MG63 (cell line): ENCODE measurements at places on chromosomes 2 and 18. TPM values are rescaled to one million over a fixed set of nuclear protein-coding genes. Genes with fewer than 3 reads are reported as not detected.

DNA sequence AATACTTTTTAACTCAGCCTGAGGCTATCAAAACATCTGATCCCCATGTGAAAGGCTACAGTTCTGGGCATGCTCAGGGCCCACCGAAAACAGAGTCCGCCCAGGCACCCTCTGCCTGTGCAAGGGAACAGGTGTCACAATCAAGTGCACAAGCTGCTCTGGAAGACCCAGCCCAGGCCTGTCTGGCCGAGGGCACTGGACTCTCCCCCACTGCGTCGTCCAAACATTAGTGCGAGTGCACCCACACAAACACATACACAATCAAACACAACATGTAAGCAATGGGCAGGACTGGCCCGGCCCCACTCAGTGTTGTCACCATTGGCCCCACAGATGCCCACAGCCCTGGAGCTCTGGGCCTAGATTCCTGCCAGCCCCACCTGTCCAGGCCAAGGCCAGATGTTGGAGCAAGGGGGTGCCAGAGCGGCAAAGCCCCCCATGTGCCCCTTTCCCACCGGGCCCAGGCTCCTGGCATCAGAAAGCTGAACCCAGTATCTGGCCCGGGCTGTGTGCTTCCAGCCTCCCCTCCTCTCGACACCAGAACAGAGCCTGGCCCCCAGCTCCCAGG, 617 bp upstream of the ALPG start:
- DNase-seq = no peak

GRCh38 chr18:33181016-33181415, 259.5 kb downstream of the CCDC178 start:
- no peak for DNase-seq

- no peak for DNase-seq
These were observed 192.9 kb upstream of the NRXN1 start for GRCh38 chr2:51224790-51225189.

Gene ABCA12
- total RNA-seq = not detected in 2 replicates

Gene WDR7
- 4.0 and 5.8 TPM in 2 replicates for total RNA-seq

Gene TLX2
- 0.07 and 1.2 TPM in 2 replicates for total RNA-seq

DNA sequence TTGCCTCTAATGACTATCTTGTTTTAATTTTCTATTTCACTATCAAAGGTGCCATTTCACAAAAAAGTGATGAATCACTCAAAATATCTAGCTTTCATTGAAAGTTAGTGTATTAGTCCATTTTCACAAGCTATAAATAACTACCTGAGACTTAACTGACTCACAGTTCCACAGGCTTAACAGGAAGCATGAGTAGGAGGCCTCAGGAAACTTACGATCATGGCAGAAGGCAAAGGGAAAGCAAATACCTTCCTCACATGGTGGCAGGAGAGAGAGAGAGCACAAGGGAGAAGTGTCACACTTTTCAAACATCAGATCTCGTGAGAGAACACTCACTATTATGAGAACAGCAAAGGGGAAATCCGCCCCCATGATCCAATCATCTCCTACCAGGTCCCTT, 1220.4 kb upstream of the ZEB2 start:
- DNase-seq = no peak

DNA sequence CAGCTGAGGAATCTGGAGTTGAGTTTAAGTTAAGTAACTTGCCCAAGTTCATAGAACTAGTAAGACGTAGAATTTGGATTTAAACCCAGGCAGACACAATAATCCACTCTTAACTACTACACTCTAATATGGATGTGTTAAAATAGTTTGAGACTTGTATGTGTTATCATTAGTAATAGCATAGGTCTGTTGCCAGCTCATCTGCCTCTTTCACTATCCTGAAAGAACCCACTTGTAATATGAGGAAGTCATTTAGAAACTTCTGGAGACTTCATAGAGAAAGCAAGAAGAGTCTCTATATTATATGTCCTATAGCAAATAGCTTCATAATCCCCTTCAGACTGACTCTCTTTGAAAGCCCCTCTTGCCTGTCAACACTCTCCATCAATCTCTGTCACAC, 43.0 kb upstream of the ACADL start:
- DNase-seq = no peak

DNA sequence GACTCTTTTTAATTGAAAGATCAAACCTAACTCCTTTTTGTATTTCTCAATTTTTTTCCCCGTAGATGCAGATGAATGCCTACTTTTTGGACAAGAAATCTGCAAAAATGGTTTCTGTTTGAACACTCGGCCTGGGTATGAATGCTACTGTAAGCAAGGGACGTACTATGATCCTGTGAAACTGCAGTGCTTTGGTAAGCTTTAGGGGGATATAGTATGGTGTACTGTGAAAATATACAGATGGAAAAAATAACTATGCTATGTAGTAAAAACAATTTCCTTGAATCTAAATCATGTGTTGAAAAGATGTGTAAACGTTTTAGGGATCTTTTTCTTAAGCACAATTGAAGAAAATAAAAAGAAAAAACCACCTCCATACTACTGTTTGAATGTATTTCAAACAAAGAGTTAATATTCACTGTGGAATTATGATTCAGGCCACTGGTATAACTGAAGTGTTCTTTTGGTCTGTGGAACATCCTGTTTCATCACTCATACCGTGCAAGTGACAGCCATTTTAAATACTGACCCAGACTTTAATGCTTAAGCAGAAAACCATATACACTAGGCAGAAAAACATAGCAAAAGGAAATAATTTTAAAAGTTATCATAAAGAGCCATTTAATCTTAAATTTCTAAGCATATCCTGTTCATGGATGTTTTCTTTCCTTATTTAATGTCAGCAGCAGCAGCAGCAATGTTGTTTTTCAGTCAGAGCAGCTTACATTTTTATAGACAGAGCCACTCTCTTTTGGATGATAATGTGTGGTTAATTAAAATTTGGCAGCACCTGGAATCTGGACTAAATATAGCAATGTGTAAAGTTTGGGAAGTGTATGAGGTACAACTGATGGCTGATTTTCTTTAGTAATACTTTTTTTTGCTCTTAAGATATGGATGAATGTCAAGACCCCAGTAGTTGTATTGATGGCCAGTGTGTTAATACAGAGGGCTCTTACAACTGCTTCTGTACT, 112.8 kb upstream of the RASGRP3 start:
- no peak for DNase-seq

DNA sequence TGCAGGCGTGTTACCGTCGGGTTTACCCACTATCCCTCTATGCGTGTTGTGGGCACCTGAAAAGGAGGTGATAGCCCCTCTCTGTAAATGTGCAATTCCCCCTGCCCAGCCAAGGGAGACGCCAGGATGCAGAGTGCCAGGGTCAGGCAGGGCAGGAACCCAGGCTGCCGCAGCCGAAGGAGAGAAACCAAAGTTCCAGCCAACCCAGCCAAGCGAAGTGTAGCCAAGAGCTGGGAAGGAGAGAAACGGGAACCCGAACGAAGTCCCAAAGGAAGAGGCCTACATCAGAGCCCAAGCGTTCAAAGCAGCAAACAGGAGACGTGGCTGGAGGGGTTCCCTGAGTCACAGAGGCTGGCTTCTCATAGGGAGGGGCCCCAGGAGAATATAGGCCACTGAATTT, 24.2 kb upstream of the SPR start:
- DNase-seq = no peak

GRCh38 chr18:30889519-30890301, 152.8 kb downstream of the DSC3 start:
- no peak for DNase-seq

DNA sequence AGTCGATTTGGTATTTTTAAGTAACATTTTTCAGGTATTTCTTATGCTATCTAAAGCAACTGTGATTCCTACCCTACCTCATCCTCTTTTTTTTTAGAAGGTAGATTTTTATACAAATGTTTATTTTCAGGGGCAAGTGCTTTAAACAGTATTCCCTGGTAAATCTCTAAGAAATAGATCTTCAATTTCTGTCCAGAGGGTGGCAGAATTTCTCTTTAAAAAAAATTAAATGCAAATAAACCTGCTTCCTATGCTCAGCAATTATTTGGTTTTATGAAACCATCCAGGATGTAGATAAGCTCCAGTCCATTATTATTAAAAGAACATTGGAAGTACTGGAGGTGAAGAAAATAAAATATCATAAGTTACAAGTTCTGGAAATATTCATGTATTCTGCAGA, 191.9 kb downstream of the MYO3B start:
- no peak for DNase-seq

Gene GKN2
- total RNA-seq = not detected in 2 replicates

GRCh38 chr2:60046529-60046928, 506.9 kb downstream of the BCL11A start:
- no peak for DNase-seq

- DNase-seq = no peak
These were observed 511.7 kb upstream of the CNTNAP5 start for GRCh38 chr2:123513351-123513750.

- DNase-seq = no peak
These were observed 280.8 kb upstream of the NRP2 start for GRCh38 chr2:205401511-205401910.

Gene MAP3K2
- total RNA-seq = 10.6 and 32.9 TPM in 2 replicates

Gene SLC30A3
- not detected in 2 replicates for total RNA-seq

DNA sequence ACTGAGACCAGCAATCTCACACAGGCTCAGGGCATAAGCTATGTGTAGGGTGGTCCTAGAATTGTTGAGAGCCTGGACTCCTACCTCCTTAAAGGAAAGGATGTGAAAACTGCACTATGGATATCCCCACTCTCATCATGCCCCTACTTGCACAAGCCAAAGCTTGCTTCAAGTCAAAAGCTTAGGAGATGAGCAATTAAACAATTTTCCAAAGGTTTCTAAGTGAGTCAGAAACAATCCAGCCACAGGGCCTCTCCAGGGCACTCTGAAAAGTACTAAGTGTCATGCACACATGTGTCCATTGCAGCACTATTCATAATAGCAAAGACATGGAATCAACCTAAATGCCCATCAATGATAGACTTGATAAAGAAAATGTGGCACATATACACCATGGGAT, 215.4 kb downstream of the AFF3 start:
- no peak for DNase-seq

- DNase-seq = no peak
These were observed 1.3 kb downstream of the KCMF1 start for GRCh38 chr2:84972207-84972783.

Gene GRHL1
- 0.46 TPM in 1 of 2 replicates, not detected in the other for total RNA-seq

GRCh38 chr2:105522645-105523044, 123.8 kb upstream of the FHL2 start:
- no peak for DNase-seq

GRCh38 chr2:82675186-82675585, 1783.9 kb downstream of the SUCLG1 start:
- DNase-seq = no peak

DNA sequence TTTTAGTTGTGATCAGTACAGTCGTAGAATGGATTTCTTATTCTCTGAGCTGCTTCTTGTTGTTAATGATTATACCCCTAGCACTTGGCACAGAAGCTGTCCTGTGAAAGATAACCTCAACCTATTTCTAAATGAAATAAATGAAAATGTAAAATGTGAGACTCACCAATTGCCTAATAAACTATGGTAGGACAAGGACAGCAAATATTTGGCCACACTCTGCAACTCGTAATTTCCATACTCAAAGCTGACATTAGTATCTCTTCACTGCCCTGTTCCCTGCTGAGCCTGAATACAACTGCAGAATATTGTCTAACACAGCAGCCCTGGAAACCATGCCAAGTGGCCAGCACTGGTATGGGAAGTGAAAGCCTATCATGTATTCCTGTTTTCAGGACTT, 34.5 kb downstream of the TMEM182 start:
- no peak for DNase-seq

GRCh38 chr2:55097461-55098410, 47.5 kb upstream of the RTN4 start:
- DNase-seq = no peak

DNA sequence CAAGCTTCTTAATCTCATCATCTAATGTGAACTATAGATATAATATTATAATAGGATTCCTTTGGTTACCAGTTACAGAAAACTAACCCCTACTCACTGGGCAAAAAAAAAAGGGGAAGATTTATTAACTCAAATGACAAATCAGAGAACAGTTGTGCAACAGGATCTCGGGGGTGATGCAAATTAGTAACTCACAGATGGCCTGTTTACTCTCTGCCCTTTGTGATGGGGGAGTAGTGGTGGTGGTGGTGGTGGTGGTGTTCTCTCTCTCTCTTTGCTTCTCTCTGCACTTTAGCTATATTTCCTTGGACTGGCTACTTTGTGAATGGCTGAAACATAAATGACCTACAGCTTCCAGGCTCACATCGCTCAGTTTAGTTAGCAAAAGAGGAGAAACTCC, 59.0 kb downstream of the TMEM247 start:
- no peak for DNase-seq

GRCh38 chr2:151380580-151381235, 23.3 kb downstream of the TNFAIP6 start:
- no peak for DNase-seq

DNA sequence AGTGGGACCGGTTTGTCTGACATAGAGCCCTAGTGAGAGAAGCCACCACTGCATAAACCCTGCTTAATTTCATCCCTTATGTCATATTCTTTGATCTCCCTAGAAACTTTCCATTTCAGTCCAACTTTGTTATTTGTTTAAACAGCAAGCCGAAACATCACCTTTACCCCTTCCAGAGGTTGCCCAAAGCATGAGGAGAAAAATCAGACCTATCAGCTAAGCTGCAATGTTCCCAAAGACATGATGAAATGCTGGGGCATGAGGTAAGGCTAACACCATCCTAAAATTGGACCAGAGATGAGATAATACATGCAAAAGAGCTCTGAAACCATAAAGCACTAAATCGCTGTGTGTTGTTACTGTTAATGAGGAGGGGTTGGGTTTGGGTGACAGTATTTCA, 447.9 kb upstream of the ACVR2A start:
- DNase-seq = no peak

DNA sequence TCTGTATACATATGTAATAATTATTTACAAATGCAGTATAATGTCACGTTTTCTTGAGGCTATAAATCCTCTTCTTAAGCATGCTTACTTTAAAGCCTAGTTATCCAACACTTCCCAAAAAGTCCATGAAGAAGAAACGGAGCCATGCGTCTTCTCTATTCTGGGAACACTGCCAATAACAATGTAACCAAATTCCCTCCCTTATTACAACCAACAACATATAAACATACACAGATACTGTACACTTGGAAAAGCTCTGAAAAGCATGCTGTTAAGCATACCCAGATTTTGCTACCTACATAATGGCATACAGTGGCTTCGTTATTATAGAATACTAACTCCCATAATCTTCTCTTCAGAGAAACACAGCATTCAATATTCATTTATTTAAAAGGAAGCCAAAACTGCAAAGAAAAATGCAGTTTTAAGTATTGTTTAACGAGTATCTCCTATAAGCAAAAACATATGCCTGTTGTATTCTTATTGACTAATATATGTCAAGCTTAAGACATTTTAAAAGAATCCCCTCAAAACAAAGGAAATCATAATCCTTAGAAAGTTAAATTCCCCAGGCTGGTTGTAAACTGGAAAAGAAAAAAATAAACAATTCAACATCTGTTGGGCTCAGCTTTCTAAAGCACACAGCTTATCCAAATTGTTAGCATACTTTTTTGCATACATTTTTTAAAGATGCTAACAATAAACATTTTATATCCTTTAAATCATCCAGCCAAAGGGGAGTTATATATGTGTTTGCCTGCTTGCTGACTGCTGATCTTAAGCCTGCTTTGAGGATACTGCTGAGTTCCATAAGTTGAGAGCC, 83.4 kb downstream of the SLC25A12 start:
- no peak for DNase-seq

Gene NRP2
- total RNA-seq = 3.5 TPM in 1 of 2 replicates, not detected in the other
